ENCODE measurements at places on chromosomes 13 and 19. TPM values are rescaled to one million over a fixed set of nuclear protein-coding genes. Genes with fewer than 3 reads are reported as not detected.

Gene ZNF730
- polyA plus RNA-seq: 2.9 TPM

Gene NUDT15
- 13.3 TPM for polyA plus RNA-seq

Gene TYK2
- 49.2 TPM for polyA plus RNA-seq

Gene LGALS14
- polyA plus RNA-seq: 0.57 TPM

Gene ARL11
- polyA plus RNA-seq: 0.31 TPM

Gene MAMSTR
- 107 TPM for polyA plus RNA-seq

Measured in muscle of back (tissue), 13 donors.